Activated CD8-positive, alpha-beta T cell treated with anti-CD3 and anti-CD28 coated beads, Interleukin-2, amount 10 ng/mL, durations not matched to agents 7 days and 5 days (primary cell): ENCODE measurements at places on chromosomes 6 and 20. TPM values are rescaled to one million over a fixed set of nuclear protein-coding genes. Genes with fewer than 3 reads are reported as not detected.

ADGRB3 gene
- not detected for total RNA-seq

MAP1LC3A gene
- 1.6 TPM for total RNA-seq

LGSN gene
- total RNA-seq = not detected

PRRT1 gene
- total RNA-seq = 0.37 TPM

CCN6 gene
- total RNA-seq = not detected

RBM12 gene
- 112 TPM for total RNA-seq

ECT2L gene
- not detected for total RNA-seq

HSPA1L gene
- total RNA-seq = 3.1 TPM

BCAS1 gene
- not detected for total RNA-seq

FRMD1 gene
- total RNA-seq = not detected

RCAN2 gene
- not detected for total RNA-seq

PKIB gene
- 0.76 TPM for total RNA-seq

LY6G5C gene
- total RNA-seq = 4.3 TPM

CCHCR1 gene
- 36.5 TPM for total RNA-seq
